ENCODE measurements at places on chromosomes 5 and 9.

GRCh38 chr9:105131981-105132380 lies 112.5 kb upstream of the SLC44A1 start:
- DNase-seq = no peak

DNA sequence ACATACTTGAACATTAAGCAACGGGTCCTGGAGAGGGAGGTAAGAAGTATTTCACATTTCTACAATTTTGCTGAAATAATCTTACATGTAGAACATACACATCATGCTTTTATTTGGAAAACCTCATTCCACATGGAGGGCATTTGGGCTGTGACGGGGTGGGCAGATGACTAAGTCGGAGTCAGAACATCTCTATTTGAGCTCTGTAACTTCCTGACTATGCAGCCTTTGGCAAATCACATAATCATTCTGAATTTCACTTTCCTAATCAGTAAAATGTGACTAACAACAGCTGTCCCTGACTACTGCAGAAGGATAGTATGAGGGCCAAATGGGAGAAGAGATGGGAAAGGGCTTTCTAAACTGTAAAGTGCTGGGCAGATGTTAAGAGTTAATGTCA lies 17.1 kb upstream of the IL6ST start:
- DNase-seq = no peak

DNA sequence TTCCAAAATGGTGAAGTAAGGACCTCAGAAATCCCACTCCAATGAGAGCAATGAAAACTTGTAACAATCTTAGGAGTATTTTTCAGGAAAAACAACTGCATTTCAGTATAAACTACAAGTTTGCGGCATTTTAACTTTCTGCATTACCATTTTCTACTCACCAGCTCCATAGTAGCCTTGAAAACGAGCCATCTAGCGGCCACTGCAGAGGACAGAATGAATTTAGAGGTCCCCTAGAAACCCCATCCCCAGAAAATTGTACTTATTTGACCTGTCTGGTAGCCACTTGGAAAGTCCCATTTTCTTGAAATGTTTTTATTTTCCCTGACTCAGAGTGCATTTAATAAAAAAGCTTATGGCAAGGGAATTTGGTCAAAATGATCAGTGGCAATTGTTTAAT lies 205.4 kb upstream of the ITGA1 start:
- DNase-seq = no peak

GRCh38 chr5:136332223-136333015 lies 32.9 kb downstream of the TRPC7 start:
- no peak for DNase-seq

DNA sequence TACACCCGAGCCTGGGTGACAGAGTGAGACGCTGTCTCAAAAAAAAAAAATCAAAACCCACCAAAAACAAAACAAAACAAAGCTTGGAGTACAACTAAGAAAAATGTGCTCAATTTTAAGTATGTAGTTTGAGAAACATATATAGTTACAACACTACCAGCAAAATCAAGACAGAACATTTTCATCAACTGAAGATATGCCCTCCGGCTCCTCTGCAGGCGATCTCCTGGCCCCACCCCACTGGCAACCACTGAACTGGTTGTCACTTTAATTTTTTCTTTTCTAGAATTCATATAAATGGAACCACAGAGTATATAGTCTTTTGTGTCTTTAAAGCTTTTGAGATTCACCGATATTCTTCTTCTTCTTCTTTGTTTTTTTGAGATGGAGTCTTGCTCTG lies 35.0 kb downstream of the CNOT8 start:
- no peak for DNase-seq

DNA sequence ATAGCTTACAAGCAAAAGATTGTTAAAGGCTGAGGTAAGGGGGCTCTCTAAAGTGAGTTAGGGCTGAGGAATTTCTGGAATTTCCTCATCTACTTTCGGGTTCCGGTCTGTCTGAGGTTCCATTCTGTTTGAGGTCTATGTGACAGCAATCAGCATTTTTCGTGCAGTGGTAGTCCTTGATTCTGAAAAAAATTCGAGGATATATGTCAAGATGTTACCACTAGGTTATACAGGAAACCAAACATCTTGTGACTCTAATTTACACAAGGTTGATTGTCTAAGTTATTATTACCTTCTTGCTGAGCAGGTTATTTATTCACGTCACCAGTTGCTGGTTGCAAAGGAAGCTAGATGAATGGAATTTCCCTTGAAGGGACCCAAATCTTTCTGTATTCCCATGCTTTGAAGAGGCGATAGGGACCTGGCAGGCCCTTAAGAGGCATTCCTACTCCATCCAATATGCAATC lies 35.2 kb downstream of the RLN2 start:
- no peak for DNase-seq

Measured in NCI-H345 (cell line).